ENCODE measurements at places on chromosomes 5 and 9.
A peak's percentile ranks its signal among the peaks of the same experiment; 100 is the strongest.

GRCh38 chr9:6581253-6581652 lies 64.3 kb downstream of the GLDC start:
- DNase-seq: no peak

DNA sequence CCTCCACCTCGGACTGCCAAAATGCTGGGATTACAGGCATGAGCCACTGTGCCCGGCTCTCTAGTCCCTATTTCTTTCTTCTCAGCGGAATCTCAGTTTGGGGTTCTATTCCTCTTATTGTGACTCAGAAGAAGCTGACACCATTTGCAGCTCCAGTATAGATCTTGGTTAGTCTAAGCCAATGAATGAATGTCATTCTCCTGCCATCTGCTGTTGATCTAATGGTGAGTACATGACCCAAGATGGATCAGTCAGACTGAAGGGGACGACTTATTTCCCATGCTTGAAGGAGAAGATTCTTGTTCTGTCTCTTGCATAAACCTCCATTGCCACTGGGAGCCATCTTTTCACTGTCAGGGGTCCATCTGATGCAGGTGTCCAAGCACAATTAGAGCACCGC lies 76.0 kb upstream of the KLF9 start:
- no peak for DNase-seq

GRCh38 chr5:146813346-146814157 lies 65.0 kb downstream of the PPP2R2B start:
- DNase-seq: no peak

- no peak for DNase-seq
Observed at GRCh38 chr9:127333221-127334064, 63.5 kb upstream of the SLC2A8 start.

GRCh38 chr5:126138281-126138931 lies 284.8 kb upstream of the GRAMD2B start:
- no peak for DNase-seq

DNA sequence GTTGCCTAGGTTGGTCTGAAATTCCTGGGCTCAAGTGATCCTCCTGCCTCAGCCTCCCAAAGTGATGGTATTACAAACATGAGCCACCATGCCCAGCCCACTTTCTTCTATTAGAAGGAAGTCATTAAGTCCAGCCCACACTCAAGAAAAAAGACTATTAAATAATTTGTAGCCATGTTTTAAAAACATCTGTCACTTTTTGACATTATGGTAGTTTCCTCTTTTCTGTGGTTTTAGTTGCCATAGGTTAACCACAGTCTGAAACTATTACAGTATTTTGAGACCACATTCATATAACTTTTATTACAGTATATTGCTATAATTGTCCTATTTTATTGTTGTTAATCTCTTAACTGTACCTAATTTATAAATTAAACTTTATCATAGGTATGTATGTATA lies 31.9 kb upstream of the C5orf24 start:
- no peak for DNase-seq

DNA sequence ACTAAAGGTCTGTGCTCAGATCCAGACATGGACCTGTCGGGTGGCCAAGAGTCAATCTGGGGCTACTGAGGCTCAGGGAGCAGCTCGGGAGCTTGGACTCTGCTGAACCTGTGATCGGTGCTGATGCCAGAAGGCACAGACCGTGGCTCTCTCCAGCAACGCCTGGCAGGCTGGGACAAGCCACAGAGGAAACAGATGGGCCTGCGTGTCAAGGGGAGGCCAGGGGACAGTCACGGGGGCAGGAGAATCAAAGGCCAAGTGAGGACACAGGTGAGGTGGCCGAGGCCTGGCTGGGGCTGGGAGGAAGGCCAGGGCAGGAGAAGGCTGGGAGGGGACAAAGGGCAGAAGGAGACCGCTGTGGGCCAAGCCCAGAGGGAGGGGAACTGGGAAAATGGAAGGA lies 43.4 kb downstream of the EPB41L4B start:
- DNase-seq: no peak

- DNase-seq: no peak
Observed at GRCh38 chr5:67378256-67378655, 181.7 kb upstream of the CD180 start.

GRCh38 chr5:3518576-3518975 lies 77.1 kb upstream of the IRX1 start:
- DNase-seq: no peak

- DNase-seq: no peak
Observed at GRCh38 chr5:24732184-24732583, 87.4 kb upstream of the CDH10 start.

DNA sequence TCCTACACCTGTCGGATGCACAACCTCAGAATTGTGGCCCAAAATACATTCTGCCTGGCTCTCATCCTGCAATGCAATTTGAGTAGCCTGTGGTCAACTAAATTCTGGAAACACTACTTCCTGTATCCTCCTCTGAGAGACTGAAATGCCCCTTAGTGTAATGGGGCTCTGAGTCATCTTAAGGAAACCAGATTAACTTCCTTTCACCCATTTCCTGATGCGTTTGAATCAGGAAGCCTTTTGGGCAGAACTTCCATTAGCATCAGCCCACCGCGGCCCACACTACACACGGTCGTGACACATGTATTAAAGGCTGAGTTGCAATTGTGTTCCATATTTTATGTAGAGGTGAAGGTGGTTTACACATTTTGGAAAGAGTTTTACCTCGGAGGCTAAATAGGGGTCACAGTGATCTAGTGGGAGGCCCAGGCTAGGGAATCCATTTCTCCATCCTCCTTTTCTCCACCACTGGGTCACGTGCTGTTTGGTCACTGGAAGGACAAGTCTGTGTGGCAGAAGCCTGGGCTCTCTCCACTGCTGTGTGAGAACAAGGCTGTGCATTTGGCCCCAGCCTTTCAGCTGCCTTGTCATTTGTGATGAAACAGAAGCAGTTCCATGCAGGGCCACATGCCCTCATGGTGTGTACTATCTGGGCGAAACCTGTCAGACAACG lies 55.9 kb downstream of the DAP start:
- no peak for DNase-seq

DNA sequence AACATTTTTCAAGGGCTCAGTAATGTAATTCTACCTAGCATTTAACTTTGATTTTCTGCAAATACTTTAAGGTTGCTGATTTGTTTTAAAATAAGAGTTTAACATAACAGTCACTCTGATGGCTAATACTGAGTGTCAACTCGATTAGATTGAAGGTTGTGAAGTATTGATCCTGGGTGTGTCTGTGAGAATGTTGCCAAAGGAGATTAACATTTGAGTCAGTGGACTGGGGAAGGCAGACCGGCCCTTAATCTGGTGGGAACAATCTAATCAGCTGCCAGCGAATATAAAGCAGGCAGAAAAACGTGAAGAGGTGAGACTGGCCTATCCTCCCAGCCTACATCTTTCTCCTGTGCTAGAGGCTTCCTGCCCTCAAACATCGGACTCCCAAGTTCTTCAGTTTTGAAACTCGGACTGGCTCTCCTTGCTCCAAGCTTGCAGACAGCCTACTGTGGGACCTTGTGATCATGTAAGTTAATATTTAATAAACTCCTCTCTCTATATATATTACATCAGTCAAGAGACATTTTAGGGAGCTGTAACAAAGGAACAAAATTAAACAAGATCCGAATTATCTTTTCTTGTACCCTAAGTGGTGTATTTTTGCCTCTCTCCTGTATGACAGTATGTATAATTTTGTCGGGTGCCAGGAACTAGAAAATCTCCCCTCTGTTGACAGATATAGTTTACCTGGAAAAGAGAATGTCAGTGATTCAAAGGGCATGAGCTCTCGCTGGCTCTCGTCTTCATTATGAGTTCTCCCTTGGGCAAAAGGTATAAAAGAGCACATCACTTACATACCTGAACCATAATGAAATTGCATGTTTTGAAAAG lies 576.1 kb downstream of the LRRC70 start:
- no peak for DNase-seq

DNA sequence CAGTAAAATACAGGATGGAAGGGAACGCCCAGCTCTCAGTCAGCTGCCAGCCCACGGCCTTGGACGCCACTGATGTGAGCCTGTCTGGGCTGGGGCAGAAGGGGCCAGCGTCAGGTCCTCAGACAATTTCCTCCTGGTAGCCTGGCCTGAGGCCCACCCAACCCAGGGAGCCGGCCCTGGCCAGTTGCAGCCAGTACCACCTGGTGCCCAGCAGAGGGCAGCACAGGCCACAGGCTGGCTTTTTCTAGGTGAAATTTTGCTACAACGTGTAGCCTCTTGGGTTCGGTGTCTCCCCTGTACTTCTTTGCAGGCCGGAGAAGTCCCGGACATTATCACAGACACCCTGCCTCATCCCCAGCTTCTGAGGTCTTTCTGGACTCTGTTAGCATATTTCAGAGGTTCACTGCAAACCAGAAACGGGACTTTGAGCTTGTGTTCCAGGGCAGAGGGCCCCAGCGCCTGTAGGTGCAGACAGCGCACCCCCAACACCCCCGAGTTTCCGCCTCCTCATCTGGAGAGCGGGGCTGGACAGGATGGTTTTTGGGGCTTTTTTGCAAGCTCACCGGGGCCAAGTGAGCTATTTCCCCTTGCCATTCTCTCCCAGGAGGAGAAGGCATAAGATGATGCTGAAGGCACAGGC lies 45.9 kb upstream of the KCNMB1 start:
- DNase-seq: peak; percentile 47

GRCh38 chr9:127020036-127020801 lies 102.2 kb downstream of the ANGPTL2 start:
- DNase-seq: no peak

GRCh38 chr5:40240111-40240510 lies 439.6 kb upstream of the PTGER4 start:
- no peak for DNase-seq

- no peak for DNase-seq
Observed at GRCh38 chr5:106312360-106312759, 1358.4 kb downstream of the EFNA5 start.

- no peak for DNase-seq
Observed at GRCh38 chr9:89951675-89952074, 346.9 kb downstream of the GADD45G start.

GRCh38 chr9:129204840-129205239 lies 26.8 kb upstream of the IER5L start:
- DNase-seq: no peak

GRCh38 chr9:79061752-79062616 lies 509.8 kb upstream of the TLE4 start:
- DNase-seq: no peak

- DNase-seq: no peak
Observed at GRCh38 chr9:122216138-122216797, 12.5 kb downstream of the LHX6 start.

DNA sequence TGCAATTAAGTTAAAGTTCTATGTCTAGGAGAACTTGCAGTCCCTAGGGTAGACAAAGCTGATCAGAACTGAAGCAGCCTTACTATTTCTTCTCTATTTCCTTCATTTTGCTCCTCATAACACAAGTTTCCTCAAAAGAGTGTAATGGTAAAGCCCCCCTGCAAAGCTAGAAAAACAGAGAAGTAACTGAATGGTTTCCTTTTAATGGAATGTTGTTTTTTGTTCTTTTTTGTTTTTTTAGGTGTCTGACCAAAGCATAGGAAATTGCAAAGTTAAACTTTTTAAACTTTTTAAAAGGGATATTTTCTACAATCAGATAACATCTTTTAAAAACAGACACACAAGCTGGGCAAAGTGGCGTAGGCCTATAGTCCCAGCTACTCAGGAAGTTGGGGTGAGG lies 145.7 kb downstream of the TLE1 start:
- no peak for DNase-seq

All from iPS DF 6.9 (cell line).